ENCODE measurements at places on chromosomes 2 and 18.

DNA sequence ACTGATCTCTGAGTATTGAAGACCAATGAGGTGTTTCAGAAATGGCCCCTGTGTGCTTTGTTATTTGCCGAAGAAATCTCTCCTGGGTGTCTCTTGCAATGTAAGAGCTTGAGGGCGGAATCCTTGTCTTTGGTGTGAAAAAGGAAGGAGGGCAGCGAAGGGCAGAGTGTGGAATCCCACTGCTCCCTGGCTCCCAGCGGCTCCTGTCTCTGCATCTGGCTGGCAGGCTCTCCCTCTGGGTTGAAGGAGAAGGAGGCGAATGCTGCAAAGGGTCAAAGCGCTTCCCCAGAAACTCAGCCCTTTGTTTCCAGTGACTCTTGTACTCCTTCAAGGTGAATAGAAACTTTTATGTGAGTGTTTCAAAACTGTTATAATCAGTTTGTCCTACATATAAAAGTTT lies 457.5 kb downstream of the CNTNAP5 start:
- DNase-seq: no peak

DNA sequence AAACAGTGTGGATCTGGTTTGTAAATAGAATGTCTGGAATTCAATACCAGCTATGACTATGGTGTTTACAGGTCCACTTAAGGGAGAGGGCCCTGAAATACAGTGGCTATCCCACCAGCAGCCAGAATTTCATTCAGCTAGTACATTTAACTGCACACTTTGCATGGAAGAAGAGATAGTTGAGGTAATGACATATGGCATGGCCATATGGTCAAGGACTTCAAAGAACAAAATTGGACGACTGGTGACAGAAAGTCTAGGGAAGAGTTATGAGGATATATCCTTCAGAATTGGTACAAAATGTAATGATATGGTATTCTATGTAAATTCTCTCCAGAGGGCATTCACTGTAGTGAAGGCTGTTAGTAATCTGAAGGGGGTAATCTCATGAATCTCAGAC lies 105.0 kb downstream of the IKZF2 start:
- no peak for DNase-seq

GRCh38 chr2:109143214-109144187 lies 14.5 kb downstream of the SH3RF3 start:
- no peak for DNase-seq

- no peak for DNase-seq
Measured at GRCh38 chr2:44939106-44940048, 2.1 kb upstream of the SIX3 start.

- DNase-seq: no peak
Measured at GRCh38 chr2:39898934-39899333, 119.9 kb upstream of the THUMPD2 start.

DNA sequence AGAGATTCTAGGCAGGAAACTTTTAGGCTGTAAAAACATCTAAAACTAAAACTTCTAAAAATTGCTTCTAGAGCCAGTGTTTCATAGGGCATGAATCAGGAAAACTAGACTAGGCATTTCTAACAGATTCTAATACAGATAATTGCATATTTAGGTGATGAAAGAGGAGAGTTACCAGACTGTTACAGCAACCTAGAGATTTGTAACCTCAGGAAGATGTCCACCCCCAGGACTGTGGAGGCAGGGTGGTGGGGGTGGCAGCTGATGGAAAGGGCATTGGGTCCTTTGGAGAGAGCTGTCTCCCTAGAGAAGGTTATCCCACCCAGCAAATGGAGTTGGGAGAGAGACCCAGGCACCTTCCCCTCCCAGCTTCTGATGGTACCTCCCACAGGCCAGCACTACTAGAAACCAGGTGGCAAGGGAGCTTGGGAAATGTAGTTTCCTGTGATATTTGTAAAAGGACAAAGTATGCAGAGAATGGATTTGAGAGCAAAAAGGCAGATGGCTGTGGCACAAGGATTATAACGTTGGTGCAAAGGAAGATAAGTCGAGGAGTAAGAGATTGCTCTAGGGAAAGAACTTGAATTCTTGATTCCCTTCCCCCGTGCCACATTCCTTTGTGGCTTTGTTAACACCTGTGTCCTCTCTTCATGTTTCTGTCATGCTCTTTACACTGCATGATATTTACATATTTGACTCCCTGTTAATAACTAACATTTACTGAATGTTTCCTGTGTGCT lies 75.6 kb upstream of the MGAT5 start:
- DNase-seq: no peak

DNA sequence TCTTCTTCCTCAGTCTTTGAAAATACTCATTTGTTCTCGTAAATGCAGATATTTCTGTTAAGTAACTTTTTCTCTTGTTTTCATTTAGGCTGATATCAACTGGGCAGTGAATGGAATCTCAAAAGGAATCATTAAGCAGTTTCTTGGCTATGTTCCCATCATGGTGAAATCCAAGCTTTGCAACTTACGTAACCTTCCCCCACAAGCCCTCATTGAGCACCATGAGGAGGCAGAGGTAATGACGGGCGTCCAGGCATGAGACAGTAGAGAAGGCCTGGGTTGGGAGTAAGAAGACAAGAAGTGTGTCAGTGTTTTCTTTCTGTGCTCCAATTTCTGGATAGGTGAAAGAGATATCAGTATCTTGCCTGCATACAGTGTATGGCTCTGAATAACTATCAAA lies 5.1 kb downstream of the POLR1B start:
- DNase-seq: no peak

DNA sequence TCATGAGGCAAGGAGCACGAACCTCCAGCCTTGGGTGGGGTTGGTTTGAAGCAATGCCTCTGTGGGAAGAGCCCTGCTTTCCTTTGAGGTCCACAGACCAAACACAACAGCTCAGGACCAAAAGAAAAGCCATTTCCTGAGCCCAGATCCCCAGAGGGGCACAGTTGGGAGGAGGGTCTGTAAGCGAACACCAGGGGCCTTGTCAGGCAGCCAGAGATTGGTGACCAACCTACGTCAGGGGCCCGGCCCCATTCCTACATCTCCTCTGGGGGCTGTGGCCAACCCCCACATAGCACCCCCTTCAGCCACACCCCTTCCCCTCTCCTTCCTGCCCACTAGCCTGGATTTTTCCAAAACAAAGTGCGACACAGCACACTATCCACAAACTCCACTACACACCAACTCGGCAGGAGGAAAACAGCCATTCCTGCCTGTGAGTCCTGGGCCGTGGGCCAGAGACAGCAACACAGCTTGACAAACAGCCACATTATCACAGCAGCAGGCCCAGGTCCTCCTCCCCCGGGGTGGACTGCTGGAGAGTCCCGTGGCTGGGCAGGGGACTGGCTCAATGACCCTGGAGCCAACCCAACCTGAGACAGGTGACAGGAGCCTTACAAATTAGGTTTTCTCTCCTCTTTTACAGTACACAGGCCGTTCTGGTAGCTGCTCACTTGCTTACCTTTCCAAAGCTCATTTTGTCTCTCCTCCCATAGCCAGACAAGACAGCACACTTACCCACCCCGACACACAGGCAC lies 98.8 kb downstream of the TNS1 start:
- DNase-seq: no peak

- DNase-seq: no peak
Measured at GRCh38 chr2:239767021-239767905, 257.9 kb downstream of the NDUFA10 start.

GRCh38 chr2:39506215-39506614 lies 69.1 kb upstream of the MAP4K3 start:
- no peak for DNase-seq

DNA sequence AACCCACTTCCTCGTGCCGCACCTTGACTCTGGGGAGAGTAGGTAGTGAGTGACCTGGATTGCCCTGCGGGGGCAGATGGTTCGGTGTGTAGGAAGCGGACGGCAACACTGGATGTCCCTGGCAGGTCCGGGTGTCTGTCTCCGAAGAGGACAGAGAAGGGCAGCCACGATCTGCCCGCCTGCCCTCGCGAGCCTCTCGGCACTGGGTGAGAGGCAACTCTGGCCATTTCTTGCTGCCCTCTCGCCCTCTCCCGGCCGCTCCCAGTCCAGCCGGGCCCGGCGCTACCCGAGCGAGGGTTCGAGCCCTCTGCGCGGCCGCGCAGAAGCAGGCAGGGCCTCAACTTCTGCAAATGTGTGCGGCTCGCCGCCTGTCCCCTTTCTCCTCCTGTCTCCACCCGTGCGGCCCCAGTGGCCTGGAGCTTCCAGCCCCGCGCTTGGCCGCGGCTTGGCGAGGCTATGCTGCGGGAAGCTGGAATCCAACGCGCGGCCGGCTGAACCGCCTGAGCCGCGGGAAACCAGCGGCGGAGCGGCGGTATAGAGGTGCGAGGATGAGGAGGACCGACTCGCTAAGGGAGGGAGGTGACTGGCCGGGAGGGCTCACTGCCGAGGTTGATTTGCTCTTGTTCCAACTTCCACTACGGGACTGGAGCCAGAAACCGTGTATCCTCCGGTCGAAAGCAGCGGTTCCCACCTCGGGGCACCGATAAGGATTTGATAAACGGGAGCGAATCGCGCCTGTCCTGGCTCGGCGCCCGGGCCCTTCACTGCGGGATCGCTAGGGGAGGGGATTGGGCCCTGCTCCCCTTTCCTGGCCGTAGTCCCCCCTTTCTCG lies 1.5 kb downstream of the EPAS1 start:
- DNase-seq: no peak

DNA sequence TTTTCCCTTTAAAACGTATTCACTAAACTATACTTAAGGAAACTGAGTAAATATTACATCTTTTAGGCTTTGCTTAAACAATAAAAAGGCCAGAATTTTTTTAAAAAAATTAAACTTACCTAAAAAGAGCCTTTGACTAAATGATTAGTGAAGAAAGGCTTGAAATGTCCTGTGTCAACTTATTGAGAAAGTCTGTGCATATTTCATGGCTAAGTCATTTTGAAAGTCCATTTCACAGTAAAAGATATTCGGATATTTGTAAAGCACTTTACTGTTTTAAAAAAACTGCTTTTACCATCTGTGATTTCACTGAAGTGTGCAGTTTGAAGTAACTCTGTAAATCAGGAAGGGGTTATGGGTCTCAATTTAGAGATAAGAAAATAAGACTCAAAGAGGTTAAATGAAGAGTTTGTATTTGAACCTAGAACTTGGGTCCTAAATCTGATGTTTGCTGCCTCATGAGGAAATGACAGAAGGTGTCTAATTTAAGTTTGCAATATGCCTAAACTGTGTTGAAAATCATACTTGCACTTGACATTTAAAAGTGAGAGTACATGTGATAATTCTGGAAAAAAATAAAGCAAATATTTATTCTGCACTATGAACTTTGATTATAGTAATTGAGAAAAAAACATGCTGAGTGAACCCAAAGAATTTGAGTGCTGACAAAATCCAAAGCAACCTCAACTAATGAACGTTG lies 50.5 kb downstream of the RAB27B start:
- no peak for DNase-seq

DNA sequence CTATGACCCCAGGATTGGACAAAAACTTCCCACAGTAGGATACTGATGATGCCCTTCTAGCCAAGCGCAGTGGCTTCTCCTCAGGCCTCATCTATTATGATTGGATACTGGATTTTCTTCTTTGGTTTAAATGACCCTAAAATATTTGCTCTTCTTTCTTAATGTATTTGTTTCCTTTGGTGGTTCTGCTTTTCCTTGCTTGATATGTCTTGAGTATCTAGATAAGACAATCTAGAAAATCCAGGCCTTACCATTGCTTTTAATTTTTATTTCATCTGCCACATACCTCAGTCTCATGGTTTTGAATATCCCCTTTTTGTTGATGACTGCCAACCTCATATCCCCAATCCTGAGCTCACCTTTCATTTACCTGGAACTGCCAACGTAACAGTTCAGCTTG lies 35.6 kb downstream of the OTOF start:
- DNase-seq: no peak
